NCI-H1105 treated with DMSO at 0.1 percent for 48 hours (cell line): ENCODE measurements at places on chromosomes 4 and X.
A peak's percentile ranks its signal among the peaks of the same experiment; 100 is the strongest.

GRCh38 chr4:96677499-96677898 lies 837.6 kb downstream of the PDHA2 start:
- no peak for DNase-seq

- DNase-seq = no peak
Measured at GRCh38 chrX:13756381-13756780, 21.8 kb downstream of the OFD1 start.

DNA sequence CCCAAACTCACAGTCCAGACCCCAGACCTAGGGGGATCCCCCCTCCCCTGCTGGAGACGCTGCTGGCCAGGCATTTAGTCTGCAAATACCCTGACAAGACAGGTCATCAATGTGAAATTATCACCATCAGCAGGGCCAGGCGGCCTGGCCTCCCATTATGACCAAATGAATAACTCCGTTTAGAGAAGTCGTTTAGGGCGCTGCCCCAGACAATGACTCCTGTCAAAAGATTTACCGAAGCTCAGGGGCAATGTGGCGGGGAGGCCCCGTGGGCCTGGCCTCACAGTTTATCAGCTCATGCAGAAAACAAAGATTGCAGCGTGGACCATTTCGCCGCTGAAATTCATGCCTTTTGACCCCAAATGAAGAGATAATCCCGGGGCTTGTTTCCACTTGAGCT lies 76.5 kb downstream of the HMX1 start:
- DNase-seq = no peak

DNA sequence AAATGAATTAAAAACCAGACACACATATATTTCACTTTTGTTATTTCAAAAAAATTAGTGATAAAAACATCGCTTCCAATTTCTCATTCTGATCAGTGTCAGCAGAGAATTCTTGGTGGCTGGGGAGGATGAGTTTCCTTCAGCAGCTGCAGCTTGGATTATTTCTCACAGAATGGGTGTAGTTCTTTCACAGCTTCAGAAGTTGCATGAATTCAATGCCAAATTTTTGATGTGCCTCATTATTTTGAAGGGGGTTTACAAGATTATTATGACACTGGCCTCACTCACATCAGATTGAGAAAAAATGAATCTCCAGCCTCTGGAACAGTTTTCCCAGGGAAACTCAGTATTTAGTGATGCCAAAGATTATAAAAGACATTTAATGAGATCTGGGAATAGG lies 184.9 kb upstream of the WDFY3 start:
- no peak for DNase-seq

DNA sequence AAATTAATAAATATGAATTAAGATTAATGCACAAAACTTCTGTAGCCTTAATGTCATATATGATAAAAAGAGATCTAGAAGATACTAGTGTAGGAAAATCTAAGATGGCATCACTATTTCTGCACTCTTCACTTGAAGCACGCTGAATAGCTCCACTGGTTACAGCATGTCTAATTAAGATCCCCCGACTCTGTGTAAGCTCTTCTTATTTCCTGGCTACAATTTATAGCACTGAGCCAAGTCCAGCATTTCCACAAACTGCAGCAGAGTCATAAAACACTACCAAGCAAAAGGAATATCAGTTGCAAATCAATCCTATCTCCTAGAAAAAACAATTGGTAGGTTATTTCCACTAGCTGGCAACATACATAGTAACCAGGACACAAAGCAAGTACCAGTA lies 1.3 kb upstream of the CCNA2 start:
- no peak for DNase-seq

GRCh38 chrX:155112171-155112570 lies 40.9 kb downstream of the BRCC3 start:
- DNase-seq = no peak

DNA sequence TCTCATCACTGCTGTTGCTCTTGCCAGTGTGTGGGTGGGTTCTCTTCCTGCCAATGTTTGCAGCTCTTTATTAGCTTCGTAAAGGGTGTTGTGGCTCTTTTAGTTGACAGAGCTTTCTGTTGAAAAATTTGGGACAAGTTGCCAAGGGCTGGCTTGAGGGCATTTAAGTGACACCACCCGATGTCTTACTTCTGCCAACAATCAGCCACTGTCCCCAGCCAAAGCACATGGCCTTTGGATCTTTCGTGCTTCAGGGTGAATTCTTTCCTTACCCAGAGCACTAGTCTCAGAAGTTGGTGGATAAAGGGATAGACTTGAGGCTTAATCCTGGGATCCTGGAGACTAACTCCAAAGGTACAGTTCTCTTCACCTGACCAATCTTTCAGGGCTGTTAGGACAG lies 113.6 kb downstream of the SOX3 start:
- no peak for DNase-seq

DNA sequence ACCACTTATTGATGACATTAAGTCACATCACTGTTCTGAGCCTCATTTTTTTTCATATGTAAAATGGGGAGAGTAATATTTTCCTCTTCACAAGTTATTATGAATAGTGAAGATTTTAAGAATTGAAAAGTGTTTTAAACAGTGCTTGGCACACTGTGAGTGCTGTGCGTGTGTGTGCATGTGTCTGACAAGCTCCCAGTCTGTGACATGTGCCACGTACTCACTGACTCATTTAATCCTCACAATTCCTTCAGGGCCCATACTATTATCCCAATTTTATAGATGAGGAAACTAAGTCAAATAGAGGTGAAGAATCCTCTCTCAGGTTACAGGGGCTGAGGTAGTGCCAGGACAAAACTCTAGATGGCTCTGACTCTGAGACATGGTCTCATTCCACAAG lies 114.1 kb upstream of the NWD2 start:
- DNase-seq = no peak

- DNase-seq = no peak
Measured at GRCh38 chr4:187166886-187167512, 443.3 kb upstream of the FAT1 start.

GRCh38 chr4:1570291-1571164 lies 113.6 kb downstream of the FAM53A start:
- DNase-seq = no peak

DNA sequence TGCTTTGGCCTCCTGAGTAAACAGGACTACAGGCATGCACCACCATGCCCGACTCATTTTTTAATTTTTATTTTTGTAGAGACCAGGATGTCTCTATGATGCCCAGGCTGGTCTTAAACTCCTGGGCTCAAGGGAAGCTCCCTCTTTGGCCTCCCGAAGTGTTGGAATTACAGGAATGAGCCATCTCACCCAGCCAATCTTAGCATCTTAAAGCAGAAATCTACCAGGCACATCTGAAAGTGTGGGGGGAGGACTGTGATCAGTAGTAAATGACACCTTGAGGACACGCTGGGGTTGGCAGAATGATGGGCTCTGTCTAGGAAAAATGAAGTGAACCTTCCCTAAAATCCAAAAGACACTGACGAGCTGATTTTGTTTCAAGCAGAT lies 149.2 kb downstream of the SPATA18 start:
- DNase-seq = no peak

DNA sequence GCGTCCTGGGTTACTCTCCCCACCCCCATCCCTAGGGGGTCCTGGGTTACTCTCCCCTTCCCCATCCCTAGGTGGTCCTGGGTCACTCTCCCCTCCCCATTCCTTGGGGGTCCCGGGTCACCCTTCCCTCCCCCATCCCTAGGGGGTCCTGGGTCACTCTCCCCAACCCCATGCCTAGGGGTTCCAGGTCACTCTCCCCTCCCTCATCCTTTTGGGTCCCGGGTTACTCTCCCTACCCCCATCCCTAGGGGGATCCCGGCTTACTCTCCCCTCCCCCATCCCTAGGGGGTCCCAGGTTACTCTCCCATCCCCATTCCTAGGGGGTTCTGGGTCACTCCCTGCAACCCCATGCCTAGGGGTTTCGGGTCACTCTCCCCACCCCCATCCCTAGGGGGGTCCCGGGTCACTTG lies 1.5 kb downstream of the ASMTL start:
- DNase-seq = no peak

DNA sequence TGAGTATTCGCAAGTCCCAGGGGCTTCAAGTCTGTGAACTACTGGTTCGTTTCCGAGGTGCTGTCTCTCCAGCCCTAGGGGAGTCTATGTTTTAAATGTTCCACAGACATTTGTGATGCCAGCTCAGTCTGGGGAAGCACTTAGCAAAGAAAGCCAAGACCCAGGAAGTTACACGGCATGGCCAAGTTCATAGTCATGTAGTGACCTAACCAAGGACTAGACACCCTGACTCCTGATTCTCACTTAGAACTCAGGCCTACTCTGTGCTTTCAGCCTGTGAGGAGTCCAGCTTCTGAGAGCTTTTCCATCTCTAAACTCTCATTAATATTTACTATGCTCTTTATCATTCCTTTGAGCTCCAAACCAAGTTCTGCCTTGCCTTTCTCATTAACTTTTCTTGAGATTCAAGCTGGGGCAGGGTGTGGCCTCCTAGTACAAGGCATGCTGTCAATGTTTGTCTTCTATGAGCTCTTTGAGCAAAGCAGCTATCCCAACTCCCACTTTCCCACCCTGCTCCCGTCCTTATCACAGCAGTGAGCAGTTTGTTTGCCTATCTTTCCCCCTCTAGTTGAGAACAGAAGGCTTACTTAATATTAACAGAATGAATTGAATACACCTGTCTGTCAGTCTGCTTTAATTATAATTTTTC lies 105.4 kb upstream of the FAM9C start:
- no peak for DNase-seq

DNA sequence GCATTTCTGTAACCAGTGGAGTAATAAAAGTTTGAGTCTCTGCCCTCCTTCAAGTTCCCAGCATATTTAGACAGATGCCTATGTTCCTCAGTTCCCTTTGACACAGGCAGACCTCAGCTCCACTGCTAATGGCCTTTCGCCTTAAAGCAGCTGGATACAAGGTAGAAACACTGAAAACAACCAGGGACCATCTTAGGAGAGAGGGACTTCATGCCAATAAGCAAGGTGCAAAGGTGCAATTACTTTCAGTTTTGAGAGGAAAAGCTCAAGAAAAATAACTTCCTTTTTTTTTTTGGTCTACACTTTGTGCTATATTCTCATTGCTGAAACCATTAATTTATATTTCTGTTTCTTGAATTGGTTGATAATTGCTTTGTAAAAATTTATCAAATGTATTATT lies 781.9 kb upstream of the GALNTL6 start:
- DNase-seq = no peak

- DNase-seq = no peak
Measured at GRCh38 chrX:24550166-24550565, 85.1 kb downstream of the PDK3 start.

- no peak for DNase-seq
Measured at GRCh38 chr4:179196511-179196910, 1754.3 kb upstream of the AGA start.

- no peak for DNase-seq
Measured at GRCh38 chrX:16081357-16081756, 42.0 kb upstream of the GRPR start.

DNA sequence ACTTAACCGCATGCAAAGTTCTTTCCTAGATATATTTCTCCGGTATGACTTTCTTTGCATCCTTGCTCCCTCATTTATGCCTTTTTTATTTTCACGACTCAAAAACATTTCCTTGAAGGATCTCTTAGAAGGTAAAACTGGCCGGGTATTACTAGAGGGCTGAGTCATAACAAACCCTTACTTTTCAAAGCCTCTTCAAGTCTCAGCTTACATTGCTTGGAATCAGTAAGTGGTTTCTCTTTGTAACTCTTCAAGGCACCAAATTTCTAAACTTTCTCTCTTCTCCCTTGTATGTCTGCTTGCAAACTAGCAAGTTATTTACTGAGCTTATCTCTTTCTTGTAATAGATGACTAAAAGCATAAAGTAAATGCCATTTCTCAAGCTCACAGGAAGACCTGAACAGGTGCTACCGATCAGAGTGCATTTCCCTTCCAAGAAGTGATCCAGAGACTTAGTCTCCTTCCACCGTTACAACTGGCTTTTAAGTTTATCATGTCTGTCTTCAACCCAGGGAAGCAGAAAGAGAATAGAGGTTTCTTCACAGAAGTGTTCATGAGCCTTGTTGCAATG lies 75.5 kb downstream of the ANXA10 start:
- no peak for DNase-seq

DNA sequence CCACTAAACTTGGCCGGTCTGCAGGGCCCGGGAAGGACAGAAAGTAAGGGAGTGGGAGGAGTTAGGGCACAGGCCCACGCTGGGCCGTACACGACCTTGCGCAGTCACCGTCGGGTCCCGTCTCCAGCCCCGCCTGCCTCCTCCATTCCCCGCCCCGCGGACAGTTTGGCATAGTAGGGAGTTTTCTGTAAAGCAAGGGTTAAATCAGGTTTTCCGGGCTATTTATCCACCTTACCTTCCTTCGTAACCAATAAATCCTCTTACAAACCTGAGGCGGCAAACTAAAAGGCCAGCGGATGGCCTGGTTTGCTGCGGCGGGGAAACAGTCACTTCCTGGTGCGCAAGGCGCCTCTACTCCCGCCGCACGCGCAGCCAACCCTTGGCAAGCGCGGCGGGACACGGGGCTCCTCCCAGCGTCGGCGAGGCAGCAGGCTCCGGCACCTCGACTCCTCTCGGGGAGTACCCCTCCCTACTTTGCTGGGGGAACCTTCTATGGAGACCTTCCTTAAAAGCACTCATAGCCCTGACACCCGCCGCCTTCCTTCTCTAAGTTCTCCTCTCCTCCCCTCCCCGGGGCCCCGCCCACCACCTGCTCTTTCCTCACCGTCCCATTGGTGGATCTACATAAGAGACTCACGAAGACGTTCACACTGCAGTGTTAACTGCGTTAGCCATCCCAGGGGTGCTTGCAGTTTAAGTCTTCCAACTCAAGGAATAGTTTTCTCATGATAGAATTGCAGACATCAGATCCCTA lies at the start of gene TRMT2B:
TSS of gene TRMT2B (minus strand) at position 563 of the 754 bp plus-strand sequence. CDS start 9,822 bp downstream, outside the sequence.
- DNase-seq = peak; percentile 51

- DNase-seq = no peak
Measured at GRCh38 chr4:21749412-21749811, 199.2 kb downstream of the KCNIP4 start.

DNA sequence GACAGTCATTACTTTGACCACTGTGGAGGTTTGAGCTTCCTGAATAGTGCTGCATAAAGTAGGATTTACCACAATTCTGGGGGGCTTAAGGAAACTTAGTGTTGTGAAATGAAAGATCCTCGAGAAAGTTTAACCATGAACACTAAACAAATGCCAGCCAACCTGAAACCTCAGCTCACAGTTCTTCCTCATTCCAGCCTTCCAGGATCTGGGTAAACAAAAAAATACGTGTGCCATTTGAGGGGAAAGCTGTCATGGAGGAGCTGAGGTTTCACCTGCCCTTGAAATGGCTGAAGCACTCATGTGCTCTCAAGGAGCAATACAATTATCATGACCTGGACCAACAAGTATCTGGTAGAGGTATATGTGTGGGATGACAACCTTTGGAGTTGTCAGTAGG lies 142.7 kb downstream of the NPNT start:
- no peak for DNase-seq

DNA sequence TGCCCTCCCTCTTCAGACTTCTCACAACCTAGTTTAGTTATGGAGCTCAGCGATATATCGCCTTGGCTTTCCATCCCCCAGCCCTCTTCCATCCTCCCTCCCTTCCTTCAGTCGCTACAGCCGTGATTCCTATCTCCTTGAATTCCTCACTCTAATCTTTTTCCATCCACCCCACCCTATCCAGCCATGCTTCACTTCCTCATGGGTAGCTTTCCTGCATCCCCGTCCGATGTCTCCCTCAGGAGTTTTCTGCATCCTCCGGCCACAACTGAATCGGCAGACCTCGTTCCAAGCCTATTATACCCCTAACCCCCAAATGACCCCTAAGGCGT lies 456 bp downstream of the SNX12 start:
- no peak for DNase-seq

- no peak for DNase-seq
Measured at GRCh38 chr4:143084566-143084965, 100.2 kb upstream of the USP38 start.

GRCh38 chr4:87855559-87855958 lies 22.8 kb downstream of the MEPE start:
- no peak for DNase-seq

GRCh38 chr4:108693211-108693610 lies 42.8 kb downstream of the OSTC start:
- no peak for DNase-seq
